Immature natural killer cell (primary cell): ENCODE measurements at places on chromosomes 1 and 21. TPM values are rescaled to one million over a fixed set of nuclear protein-coding genes. Genes with fewer than 3 reads are reported as not detected.

ADAMTS5 gene
- not detected for polyA plus RNA-seq

CELA3B gene
- not detected for polyA plus RNA-seq

MCOLN3 gene
- polyA plus RNA-seq = not detected

RGS8 gene
- polyA plus RNA-seq = not detected

AIM2 gene
- 0.28 TPM for polyA plus RNA-seq

SHISAL2A gene
- 9.9 TPM for polyA plus RNA-seq

PRMT2 gene
- 386 TPM for polyA plus RNA-seq

SRGAP2 gene
- 2.7 TPM for polyA plus RNA-seq

AMY1B gene
- polyA plus RNA-seq = not detected

ZNF695 gene
- polyA plus RNA-seq = not detected

HES3 gene
- not detected for polyA plus RNA-seq

GIPC2 gene
- not detected for polyA plus RNA-seq

TTC22 gene
- polyA plus RNA-seq = 13.7 TPM

THEM5 gene
- polyA plus RNA-seq = not detected

TRIM17 gene
- polyA plus RNA-seq = 1.7 TPM

VWA5B1 gene
- not detected for polyA plus RNA-seq

B3GALT5 gene
- polyA plus RNA-seq = not detected

NOC2L gene
- 69.8 TPM for polyA plus RNA-seq

BEND5 gene
- 2.5 TPM for polyA plus RNA-seq

ANKRD35 gene
- 0.86 TPM for polyA plus RNA-seq

TMOD4 gene
- polyA plus RNA-seq = not detected

KPRP gene
- not detected for polyA plus RNA-seq

ST6GALNAC5 gene
- not detected for polyA plus RNA-seq

RNU1-3 gene
- polyA plus RNA-seq = not detected

HSPA13 gene
- polyA plus RNA-seq = 16.7 TPM

MROH9 gene
- polyA plus RNA-seq = not detected

COL8A2 gene
- polyA plus RNA-seq = not detected

CRYBG2 gene
- 1.2 TPM for polyA plus RNA-seq

CHIT1 gene
- not detected for polyA plus RNA-seq

NECTIN4 gene
- polyA plus RNA-seq = not detected

MTMR11 gene
- 1.7 TPM for polyA plus RNA-seq

KIF17 gene
- 0.21 TPM for polyA plus RNA-seq

S100A7A gene
- polyA plus RNA-seq = not detected

SETSIP gene
- not detected for polyA plus RNA-seq

EDARADD gene
- polyA plus RNA-seq = not detected

PRAMEF33 gene
- not detected for polyA plus RNA-seq

CDK11B gene
- polyA plus RNA-seq = 8.1 TPM

TMIGD3 gene
- not detected for polyA plus RNA-seq

CELA2A gene
- polyA plus RNA-seq = not detected

RNU1-4 gene
- not detected for polyA plus RNA-seq

NOTCH2 gene
- polyA plus RNA-seq = 16.7 TPM

CRNN gene
- polyA plus RNA-seq = not detected

CD160 gene
- polyA plus RNA-seq = 382 TPM

HSPG2 gene
- polyA plus RNA-seq = not detected

LCE1D gene
- polyA plus RNA-seq = not detected
